ENCODE measurements at places on chromosomes 6 and 20.

GRCh38 chr6:154757352-154758050 lies 24.3 kb downstream of the SCAF8 start:
- DNase-seq = no peak

DNA sequence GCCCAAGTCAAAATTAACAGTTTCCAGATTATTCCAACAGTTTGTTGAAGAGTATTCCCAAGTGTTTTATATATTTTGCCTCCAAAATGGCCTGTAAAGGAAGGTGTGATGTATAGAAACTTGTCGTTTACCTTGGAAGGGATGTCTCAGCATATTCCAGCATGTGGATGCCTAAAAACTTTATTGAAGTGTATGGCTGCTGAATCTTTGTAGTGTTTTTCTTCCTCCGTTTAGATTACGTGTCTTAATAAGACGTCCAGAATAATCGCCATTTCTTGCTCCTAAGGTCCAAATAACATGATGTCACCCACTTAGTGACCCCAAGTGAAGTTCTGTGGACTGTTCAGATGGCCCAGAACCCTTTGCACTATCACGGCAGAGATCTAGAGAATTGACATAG lies 18.0 kb upstream of the SF3B5 start:
- no peak for DNase-seq

- no peak for DNase-seq
Measured at GRCh38 chr6:143005816-143006215, 54.9 kb upstream of the AIG1 start.

DNA sequence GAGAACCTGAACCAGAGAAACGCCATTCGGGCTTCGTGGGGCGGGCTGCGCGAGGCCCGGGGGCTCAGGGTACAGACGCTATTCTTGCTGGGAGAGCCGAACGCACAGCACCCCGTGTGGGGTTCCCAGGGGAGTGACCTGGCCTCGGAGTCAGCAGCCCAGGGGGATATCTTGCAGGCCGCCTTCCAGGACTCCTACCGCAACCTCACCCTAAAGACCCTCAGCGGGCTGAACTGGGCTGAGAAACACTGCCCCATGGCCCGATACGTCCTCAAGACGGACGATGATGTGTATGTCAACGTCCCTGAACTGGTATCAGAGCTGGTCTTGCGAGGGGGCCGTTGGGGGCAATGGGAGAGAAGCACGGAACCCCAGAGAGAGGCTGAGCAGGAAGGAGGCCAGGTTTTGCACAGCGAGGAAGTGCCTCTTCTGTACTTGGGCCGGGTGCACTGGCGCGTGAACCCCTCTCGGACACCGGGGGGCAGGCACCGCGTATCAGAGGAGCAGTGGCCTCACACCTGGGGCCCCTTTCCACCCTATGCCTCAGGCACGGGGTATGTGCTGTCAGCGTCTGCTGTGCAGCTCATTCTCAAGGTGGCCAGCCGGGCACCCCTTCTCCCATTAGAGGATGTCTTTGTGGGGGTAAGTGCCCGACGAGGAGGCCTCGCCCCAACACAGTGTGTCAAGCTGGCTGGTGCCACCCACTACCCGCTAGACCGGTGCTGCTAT lies 904 bp downstream of the B3GALT4 start:
- DNase-seq = no peak

DNA sequence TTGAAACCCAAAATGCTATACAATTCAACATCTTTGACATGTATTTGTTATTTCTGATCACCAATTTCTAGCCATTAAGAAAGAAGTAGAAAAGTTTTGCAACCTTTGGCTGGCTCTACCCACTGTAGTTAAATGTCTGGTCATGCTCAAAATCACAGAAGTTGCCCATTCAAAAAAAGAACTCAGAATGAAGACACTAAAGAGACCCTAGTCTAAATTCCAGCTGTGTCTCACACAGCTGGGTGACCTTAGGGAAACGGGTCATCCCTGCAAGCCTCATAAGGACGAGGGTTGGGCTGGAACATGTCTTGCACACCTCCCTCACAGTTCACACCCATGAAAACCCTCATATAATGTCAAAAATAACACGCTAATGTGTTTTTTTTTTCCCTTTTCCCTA lies 10.3 kb downstream of the FOXQ1 start:
- DNase-seq = no peak

DNA sequence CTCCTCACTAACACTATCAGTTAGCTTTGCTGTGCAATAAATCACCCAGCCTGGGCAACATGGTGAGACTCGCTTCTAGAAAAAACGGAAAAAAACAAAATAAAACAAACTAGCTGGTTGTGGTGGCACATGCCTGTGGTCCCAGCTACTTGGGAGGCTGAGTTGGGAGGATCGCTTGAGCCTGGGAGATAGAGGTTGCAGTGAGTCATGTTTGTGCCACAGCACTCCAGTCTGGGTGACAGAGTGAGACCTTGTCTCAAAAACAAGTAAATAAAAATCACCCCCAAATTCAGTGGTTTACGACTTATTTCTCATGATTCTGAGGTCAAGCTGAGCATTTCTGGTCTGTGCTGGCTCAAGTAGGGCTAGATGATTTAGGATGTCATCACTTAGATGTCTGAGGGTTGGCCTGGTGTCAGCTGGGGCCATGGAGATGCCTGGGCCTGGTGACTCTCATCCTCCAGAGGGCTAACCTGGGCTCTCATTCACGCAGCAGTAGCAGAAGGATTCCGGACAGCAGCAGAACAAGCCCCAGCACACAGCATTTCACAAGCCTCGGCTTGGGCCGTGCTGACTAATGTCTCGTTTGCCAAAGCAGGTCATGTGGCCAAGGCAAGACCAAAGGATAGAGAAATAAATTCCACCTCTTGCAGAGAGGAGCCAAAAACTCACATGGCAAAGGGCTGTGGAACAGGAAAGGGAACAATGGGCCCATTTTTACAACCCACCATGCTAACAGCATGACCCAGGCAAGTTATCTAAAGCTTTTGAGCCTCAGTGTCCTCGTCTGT lies 32.5 kb downstream of the MGME1 start:
- DNase-seq = peak; percentile 80

DNA sequence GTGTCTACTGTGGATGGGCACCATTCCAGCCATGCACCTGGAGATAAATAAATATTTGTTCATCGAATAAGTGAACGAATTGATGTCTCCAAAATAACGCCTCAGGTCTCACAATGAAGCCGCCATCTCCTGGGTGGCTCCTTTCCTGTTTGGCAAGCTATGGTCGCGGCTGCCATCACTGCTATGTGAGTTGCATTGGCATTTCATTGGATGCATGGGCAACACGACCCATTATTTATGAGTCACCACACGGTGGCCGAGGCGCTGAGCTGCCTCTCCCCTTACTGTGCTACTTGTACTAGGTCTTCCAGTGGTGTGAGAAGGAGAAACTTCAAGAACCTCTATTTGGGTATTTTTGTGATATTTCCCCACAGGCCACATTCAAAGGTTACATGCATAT lies 21.3 kb upstream of the PDE10A start:
- no peak for DNase-seq

GRCh38 chr6:42452171-42453030 lies 675 bp upstream of the TRERF1 start:
- peak; percentile 81 for DNase-seq

- no peak for DNase-seq
Measured at GRCh38 chr6:2852921-2853322, 11.3 kb upstream of the SERPINB1 start.
